ENCODE measurements at places on chromosomes 11 and 22. TPM values are rescaled to one million over a fixed set of nuclear protein-coding genes. Genes with fewer than 3 reads are reported as not detected.

- H3K27ac ChIP-seq = no peak overlapping the region
- DNase-seq = peak; percentile 52
- no peak overlapping the region for H3K4me3 ChIP-seq
- no peaks in the 10 kb centered on the region for H3K27me3 ChIP-seq
- H3K36me3 ChIP-seq = no peaks in the 10 kb centered on the region
- no peaks in the 10 kb centered on the region for H3K4me1 ChIP-seq
Measured at GRCh38 chr11:13486926-13487660, 8.7 kb downstream of the PTH start.

- peaks cover 7% of the 10 kb centered on the region for H3K4me1 ChIP-seq
- H3K27ac ChIP-seq = no peak overlapping the region
- DNase-seq = no peak
- H3K36me3 ChIP-seq = peaks cover 64% of the 10 kb centered on the region
- H3K27me3 ChIP-seq = no peaks in the 10 kb centered on the region
Measured at GRCh38 chr11:72579816-72580641, 94.2 kb downstream of the PDE2A start.

- H3K4me1 ChIP-seq = peaks cover 9% of the 10 kb centered on the region
- H3K27me3 ChIP-seq = peaks cover 44% of the 10 kb centered on the region
- no peak overlapping the region for H3K27ac ChIP-seq
- no peak for DNase-seq
- no peaks in the 10 kb centered on the region for H3K36me3 ChIP-seq
Measured at GRCh38 chr11:396511-396947, 2.5 kb downstream of the PKP3 start.

GRCh38 chr11:44572884-44573283 lies 7.4 kb downstream of the CD82 start:
- no peaks in the 10 kb centered on the region for H3K36me3 ChIP-seq
- DNase-seq = peak; percentile 83
- H3K4me3 ChIP-seq = no peak overlapping the region
- H3K4me1 ChIP-seq = peaks cover 98% of the 10 kb centered on the region

GRCh38 chr22:31879585-31879984 lies 64.8 kb upstream of the YWHAH start:
- H3K36me3 ChIP-seq = peaks cover 74% of the 10 kb centered on the region
- H3K4me3 ChIP-seq = no peak overlapping the region
- H3K27me3 ChIP-seq = no peaks in the 10 kb centered on the region

DNA sequence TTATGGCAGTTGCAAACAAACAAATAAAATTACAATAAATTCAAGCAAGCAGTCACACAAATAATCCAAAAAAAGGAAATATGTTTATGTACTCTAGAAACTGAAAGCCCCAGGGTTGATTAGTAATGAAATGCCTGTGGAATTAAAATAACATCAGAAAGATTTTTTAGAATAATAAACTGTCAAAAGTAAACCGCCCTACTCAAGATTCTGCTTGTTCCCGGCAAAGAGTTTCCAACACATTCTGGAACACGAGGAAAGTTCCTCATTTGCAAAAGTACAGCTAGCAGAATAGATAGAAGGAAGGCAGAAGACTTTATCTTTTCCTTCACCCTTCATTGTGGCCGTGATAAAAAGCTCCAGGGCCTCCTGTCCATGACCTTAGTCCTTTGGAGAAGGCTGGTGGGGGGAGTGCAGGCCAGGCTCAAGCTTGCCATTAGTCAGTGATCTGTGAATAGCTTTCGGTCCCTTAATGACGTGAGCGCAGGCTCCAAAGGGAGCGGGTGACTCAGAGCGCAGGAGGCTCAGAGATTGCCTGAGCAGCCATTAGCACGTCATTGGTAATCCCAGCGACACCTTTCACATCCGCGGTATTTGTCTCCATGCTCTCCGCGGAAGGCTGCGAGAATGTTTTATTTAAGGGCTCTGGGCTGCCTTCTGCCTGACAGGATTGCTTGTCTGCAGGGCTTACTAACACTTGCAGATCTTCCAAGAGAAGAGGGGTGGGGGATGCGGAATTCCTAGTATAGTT lies 458.3 kb downstream of the METTL15 start:
- peak overlapping the region; percentile 36 for H3K27ac ChIP-seq
- no peaks in the 10 kb centered on the region for H3K36me3 ChIP-seq
- peak; percentile 91 for DNase-seq
- H3K4me1 ChIP-seq = no peaks in the 10 kb centered on the region
- no peaks in the 10 kb centered on the region for H3K27me3 ChIP-seq
- peak overlapping the region; percentile 16 for H3K4me3 ChIP-seq

DNA sequence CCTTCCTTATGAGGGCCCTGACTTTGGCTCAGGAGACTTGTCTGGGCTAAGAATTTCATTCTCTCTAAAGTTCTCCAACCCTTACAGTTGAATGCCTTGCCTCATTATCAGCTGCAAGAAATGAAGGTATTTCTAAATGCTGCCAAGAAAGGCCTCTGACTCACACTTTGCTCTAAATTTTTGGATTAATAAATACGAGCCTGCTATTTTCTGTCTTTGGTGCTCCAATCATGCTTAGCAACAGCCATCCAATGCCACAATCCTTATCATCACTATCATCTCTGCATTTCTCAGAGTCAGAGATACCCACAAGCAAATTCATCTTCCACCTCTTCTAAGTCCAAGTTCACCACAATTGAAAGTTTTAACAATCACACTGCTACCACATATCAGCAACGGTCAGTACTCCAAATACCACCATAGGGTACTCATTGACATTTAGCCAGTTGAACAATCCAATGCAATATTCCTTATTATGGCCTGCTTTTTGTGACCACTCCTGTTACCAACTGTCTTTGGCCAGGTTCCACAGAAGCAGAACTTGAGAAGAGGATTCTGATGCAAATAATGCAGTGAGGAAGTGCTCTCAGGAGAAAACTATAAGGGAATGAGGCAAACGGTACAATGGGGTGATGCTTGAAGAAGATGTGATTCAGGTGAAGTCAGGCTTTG lies 5.7 kb downstream of the PATE2 start:
- no peaks in the 10 kb centered on the region for H3K27me3 ChIP-seq
- H3K4me3 ChIP-seq = no peak overlapping the region
- no peaks in the 10 kb centered on the region for H3K36me3 ChIP-seq
- no peaks in the 10 kb centered on the region for H3K4me1 ChIP-seq

- H3K4me1 ChIP-seq = no peaks in the 10 kb centered on the region
- H3K4me3 ChIP-seq = no peak overlapping the region
- no peaks in the 10 kb centered on the region for H3K36me3 ChIP-seq
Measured at GRCh38 chr22:22207845-22208564, 36.6 kb upstream of the VPREB1 start.

- no peaks in the 10 kb centered on the region for H3K27me3 ChIP-seq
- H3K4me1 ChIP-seq = peaks cover 11% of the 10 kb centered on the region
- DNase-seq = no peak
- no peak overlapping the region for H3K27ac ChIP-seq
Measured at GRCh38 chr11:86990031-86990430, 34.8 kb upstream of the FZD4 start.

DNA sequence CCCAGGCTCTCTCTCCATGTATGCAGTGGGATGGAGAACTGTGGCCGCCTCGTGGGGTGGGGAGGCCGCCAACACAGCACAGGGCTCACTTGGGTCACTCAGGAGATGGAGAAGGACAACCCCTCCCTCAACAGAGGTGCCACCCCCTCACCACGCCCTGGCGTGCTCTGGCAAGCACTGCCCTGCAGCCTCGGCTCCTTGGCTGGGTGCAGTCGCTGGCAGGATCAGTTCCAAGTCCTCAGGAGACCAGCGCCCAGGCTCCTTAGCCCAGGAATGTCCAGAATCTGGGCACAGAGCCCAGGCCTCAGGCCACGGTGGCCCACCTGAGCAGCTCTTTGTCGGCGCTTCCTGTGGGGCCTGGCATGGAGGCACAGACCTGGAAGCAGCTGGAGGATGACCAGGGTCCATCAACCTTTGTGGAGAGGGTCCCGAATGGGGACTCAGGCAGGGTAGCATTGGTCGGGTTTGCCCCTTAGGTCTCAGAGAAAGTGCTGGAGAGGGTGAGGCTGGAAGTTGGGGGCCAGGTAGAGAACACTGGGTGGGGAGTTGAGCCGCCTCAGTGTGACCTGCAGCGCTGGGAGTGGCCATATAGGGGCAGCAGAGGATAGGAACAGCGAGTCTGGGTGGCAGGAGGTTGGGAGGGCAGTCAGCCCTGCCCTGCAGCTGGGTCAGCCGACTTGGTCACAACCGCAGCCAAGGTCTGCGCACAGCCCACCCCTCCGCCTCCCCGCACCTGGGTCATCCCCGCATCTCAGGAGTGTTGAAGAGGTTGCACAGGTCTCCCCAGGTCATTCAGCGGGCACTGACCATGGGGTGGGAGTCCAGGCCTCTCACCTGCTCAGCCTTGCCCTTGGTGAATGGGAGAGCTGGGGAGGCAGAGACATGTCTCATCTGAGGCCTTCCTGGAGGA lies 8.2 kb downstream of the SUSD2 start:
- peaks cover 22% of the 10 kb centered on the region for H3K4me1 ChIP-seq
- no peak overlapping the region for H3K4me3 ChIP-seq
- peaks cover 26% of the 10 kb centered on the region for H3K36me3 ChIP-seq
- DNase-seq = peak; percentile 83

GRCh38 chr22:38204784-38205183 lies 3.0 kb downstream of the MAFF start:
- no peaks in the 10 kb centered on the region for H3K27me3 ChIP-seq
- H3K36me3 ChIP-seq = peaks cover 19% of the 10 kb centered on the region
- H3K4me1 ChIP-seq = peaks cover 27% of the 10 kb centered on the region
- no peak overlapping the region for H3K4me3 ChIP-seq
- DNase-seq = peak; percentile 33
- peak overlapping the region; percentile 100 for H3K27ac ChIP-seq

DNA sequence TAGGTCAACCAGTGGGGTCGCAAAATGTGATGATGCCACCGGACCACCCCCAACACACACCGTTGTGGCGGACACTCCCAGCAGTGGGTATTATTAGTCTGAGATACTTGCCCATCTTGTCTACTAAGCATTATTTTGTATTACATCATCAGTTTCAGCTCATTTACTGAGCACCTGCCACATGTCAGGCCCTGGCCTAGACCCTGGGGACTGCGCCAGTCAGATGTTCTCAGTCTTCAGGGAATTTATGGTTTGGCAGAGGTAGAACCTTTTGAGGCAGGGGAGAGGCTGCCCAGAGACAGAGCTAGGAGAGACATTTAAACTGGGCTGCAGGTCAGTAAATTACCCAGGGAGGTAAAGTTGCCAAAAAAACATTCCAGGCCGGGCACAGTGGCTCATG lies 43.1 kb upstream of the GCAT start:
- no peak overlapping the region for H3K4me3 ChIP-seq
- no peak for DNase-seq
- H3K36me3 ChIP-seq = peaks cover 100% of the 10 kb centered on the region
- no peaks in the 10 kb centered on the region for H3K4me1 ChIP-seq
- no peaks in the 10 kb centered on the region for H3K27me3 ChIP-seq

GRCh38 chr22:37731804-37732471 lies 35.1 kb downstream of the TRIOBP start:
- peak; percentile 65 for DNase-seq
- H3K4me3 ChIP-seq = no peak overlapping the region
- no peaks in the 10 kb centered on the region for H3K27me3 ChIP-seq
- H3K4me1 ChIP-seq = peaks cover 34% of the 10 kb centered on the region
- H3K36me3 ChIP-seq = no peaks in the 10 kb centered on the region

Gene UPK2
- total RNA-seq = not detected

Gene PTS
- 11.3 TPM for total RNA-seq

Gene GRK2
- total RNA-seq = 113 TPM

Gene CD3G
- total RNA-seq = 4.2 TPM
